ENCODE measurements at places on chromosomes 1 and 21.

DNA sequence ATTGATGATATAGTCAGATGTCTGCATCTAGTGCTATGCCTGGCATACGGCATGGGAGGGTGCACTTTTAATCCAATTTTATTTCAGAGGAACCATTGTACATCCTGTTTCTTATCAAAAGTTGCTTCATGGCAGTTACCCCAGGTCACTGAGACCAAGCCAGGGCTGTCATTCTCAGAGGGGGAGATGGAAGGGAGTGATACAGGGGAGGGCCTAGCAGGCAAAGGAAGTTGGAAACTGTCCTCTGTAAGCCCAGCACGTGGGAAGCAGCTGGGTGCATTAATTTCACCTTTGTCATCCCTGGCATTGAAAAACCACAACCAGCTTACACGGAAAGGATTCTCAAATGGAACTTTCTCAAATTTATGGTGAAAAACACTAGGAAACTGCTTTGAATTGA is 458.7 kb upstream of the ADAMTS5 start:
- no peak for DNase-seq

GRCh38 chr1:27564710-27565649 is 39.0 kb downstream of the AHDC1 start:
- no peak for DNase-seq

DNA sequence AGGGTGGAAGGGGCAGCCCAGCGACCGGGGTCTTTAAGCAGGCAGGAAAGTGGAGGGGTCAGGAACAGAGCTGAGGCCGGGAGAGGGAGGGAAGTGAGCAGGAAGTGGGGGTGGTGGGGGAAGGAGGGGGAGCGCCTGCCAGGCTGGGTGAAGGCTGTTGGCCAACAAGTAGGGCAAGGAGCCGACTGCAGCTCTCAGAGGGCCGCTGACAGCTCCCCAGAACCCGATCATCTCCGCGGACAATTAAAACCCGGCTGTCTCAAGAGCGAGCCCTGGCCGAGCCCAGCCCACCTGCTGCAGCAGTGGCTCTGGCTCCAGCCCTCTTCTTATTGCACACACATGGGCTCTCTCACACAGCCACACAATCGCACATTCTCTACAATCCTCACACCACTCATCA is 51.6 kb downstream of the GRIK3 start:
- no peak for DNase-seq

GRCh38 chr1:205661429-205662134 is 18.7 kb downstream of the SLC45A3 start:
- DNase-seq = no peak

- DNase-seq = peak; percentile 79
Measured at GRCh38 chr21:31872452-31873274, at the start of gene HUNK. Gene HUNK (plus strand): TSS chr21:31873020. CDS start chr21:31873675, 655 bp downstream.

- no peak for DNase-seq
Measured at GRCh38 chr1:231130544-231130943, 31.3 kb upstream of the TRIM67 start.

DNA sequence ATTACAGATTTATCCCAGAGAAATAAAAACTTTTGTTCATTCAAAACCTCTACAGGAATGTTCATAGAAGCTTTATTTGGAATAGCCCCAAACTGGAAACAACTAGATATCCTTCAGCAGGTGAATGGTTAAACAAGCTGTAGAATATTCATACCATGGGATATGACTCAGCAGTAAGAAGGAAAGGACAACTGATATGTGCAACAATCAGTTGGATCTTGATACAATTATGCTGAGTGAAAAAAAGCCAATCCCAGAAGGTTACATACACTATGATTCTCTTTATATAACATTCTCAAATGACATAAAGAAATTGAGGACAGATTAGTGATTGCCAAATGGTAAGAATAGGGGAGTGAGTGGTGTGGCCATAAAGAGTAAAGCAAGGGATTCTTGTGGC is 376.7 kb downstream of the S1PR1 start:
- no peak for DNase-seq

- no peak for DNase-seq
Measured at GRCh38 chr1:3292868-3293562, 161.4 kb upstream of the ARHGEF16 start.

- DNase-seq = no peak
Measured at GRCh38 chr1:247746391-247746935, 1.5 kb downstream of the OR14A2 start.

GRCh38 chr1:198606020-198606438 is 32.8 kb upstream of the PTPRC start:
- DNase-seq = no peak

- DNase-seq = no peak
Measured at GRCh38 chr21:42221581-42222345, 2.8 kb downstream of the ABCG1 start.

- no peak for DNase-seq
Measured at GRCh38 chr21:27647921-27648320, 681.0 kb upstream of the ADAMTS5 start.

DNA sequence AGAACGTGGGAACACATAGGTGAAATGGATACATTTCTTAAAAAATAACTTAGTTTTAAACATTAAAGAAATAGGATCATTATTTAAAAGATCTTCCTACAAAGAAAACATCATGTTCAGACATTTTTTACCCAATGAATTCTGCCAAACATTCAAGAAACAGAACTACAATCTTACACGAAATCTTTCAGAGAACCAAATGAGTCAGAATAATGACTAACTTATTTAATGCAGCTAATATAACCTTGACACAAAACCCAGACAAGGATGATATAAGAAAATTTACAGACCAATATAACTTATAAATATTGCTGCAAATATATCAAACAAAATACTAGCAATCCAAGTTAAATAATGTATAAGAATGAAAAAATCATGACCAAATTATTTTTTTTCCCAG is 220.1 kb upstream of the KCNK2 start:
- no peak for DNase-seq

DNA sequence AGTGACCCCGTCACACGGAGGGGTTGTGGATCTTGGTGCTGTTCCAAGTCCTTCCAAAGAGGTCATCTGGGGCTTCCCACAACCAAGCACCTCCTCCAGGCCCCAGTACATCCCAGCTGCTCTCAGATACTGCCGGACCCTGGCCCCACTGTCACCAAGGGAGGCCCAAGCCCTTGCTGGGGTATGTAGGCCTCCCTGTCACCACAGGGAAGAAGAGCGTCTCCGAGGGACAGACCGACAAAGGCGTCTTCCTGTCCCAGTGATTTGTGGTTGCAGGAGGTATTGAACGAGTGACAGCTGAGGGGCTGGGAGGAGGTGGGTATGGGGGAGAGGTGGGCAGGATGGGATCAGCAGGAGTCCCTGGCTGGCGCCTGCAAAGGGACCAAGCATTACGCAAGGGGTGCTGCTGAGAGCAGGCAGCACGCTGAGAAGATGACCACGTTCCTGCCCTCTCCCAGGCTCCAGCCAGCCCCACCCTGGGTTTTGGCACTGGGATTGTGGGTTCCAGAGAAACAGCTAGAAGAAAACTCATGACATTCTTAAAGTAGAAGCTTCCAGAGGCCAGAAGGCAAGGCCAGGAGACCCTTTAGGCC is 29.7 kb downstream of the LRP8 start:
- no peak for DNase-seq

GRCh38 chr1:214402613-214403083 is 121.7 kb downstream of the SMYD2 start:
- no peak for DNase-seq

- DNase-seq = no peak
Measured at GRCh38 chr1:77541162-77541545, 141.3 kb downstream of the ZZZ3 start.

GRCh38 chr1:181776044-181776443 is 285.5 kb downstream of the ZNF648 start:
- DNase-seq = no peak

DNA sequence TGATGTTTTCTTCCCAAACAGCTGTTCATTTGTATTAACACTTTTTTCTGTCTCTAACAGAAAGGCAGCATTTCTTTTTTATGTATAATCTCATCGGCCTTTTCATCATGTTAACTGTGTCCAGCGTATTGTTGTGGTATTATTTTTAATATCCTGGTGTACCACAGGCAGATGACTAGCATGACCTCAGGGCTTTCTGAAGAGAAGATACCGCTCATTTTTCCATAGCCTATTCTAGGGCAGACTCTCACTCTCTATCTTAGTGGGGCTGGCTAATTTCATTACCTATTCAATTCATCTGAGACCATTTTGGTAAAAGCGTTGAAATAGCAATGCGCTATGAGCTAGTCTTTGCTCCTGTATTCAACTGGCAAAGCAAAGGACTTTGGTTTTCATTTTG is 209.9 kb downstream of the SDCCAG8 start:
- DNase-seq = no peak

Measured in NCI-H1105 (cell line).